ENCODE measurements at places on chromosomes 16 and 17. TPM values are rescaled to one million over a fixed set of nuclear protein-coding genes. Genes with fewer than 3 reads are reported as not detected.

TBX21 gene
- total RNA-seq, result 0.12 TPM

FASN gene
- 261 TPM for total RNA-seq

APOBR gene
- total RNA-seq, result not detected

SLC6A2 gene
- total RNA-seq, result not detected

TBC1D3H gene
- not detected for total RNA-seq

GOSR2 gene
- total RNA-seq, result 50.9 TPM

LGALS9B gene
- not detected for total RNA-seq

KRTAP16-1 gene
- total RNA-seq, result not detected

PRSS33 gene
- total RNA-seq, result not detected

AURKB gene
- 69.5 TPM for total RNA-seq

MFAP4 gene
- total RNA-seq, result 4.8 TPM

OXLD1 gene
- 34.0 TPM for total RNA-seq

ZPBP2 gene
- total RNA-seq, result not detected

TEX19 gene
- 0.12 TPM for total RNA-seq

GAN gene
- total RNA-seq, result 7.7 TPM

CDH8 gene
- not detected for total RNA-seq

SGSH gene
- total RNA-seq, result 12.1 TPM

LLGL2 gene
- 0.12 TPM for total RNA-seq

CNGB1 gene
- not detected for total RNA-seq

G6PC1 gene
- not detected for total RNA-seq

GJD3 gene
- 0.87 TPM for total RNA-seq

EVPL gene
- 0.12 TPM for total RNA-seq

ARL16 gene
- 25.0 TPM for total RNA-seq

BCAR1 gene
- 52.8 TPM for total RNA-seq

CACNG3 gene
- total RNA-seq, result not detected

SNX11 gene
- 12.5 TPM for total RNA-seq

SCN4A gene
- total RNA-seq, result under 0.01 TPM

KRT222 gene
- 1.00 TPM for total RNA-seq

NUP93 gene
- 50.7 TPM for total RNA-seq

OR1A1 gene
- total RNA-seq, result not detected

TMEM238L gene
- not detected for total RNA-seq

CLEC18B gene
- 0.33 TPM for total RNA-seq

KRTAP9-8 gene
- not detected for total RNA-seq

OR2C1 gene
- total RNA-seq, result 0.25 TPM

KRT9 gene
- total RNA-seq, result not detected

CES5A gene
- not detected for total RNA-seq

ZNF423 gene
- total RNA-seq, result 0.62 TPM

RND2 gene
- 0.50 TPM for total RNA-seq

STH gene
- total RNA-seq, result not detected

NOG gene
- total RNA-seq, result 2.7 TPM

OSGIN1 gene
- total RNA-seq, result 3.5 TPM

ABCA6 gene
- total RNA-seq, result 7.9 TPM

KRT31 gene
- total RNA-seq, result not detected

MEIOC gene
- 0.22 TPM for total RNA-seq

PIPOX gene
- total RNA-seq, result 1.1 TPM

TMED6 gene
- total RNA-seq, result 0.11 TPM

COQ7 gene
- total RNA-seq, result 25.7 TPM

SHBG gene
- 0.37 TPM for total RNA-seq

CLEC18A gene
- 0.22 TPM for total RNA-seq

CD300LF gene
- total RNA-seq, result not detected

TBC1D28 gene
- total RNA-seq, result not detected

EFCAB5 gene
- total RNA-seq, result 0.37 TPM

WNT3 gene
- 0.62 TPM for total RNA-seq

OSBPL7 gene
- 7.0 TPM for total RNA-seq

FSCN2 gene
- 1.5 TPM for total RNA-seq

DNAI2 gene
- total RNA-seq, result not detected

WBP2 gene
- 20.4 TPM for total RNA-seq

MLYCD gene
- 4.2 TPM for total RNA-seq

NDUFAB1 gene
- total RNA-seq, result 83.5 TPM

NPEPPS gene
- total RNA-seq, result 142 TPM
